Right ventricle myocardium inferior (tissue), 1 donor: ENCODE measurements at places on chromosomes 2 and 18.

- no peak for DNase-seq
Observed at GRCh38 chr2:53635694-53636093, 131.9 kb upstream of the CHAC2 start.

GRCh38 chr2:241496904-241497877 lies 11.2 kb downstream of the STK25 start:
- peak; percentile 59 for DNase-seq

GRCh38 chr18:77495982-77496690 lies 246.5 kb downstream of the GALR1 start:
- DNase-seq = no peak

GRCh38 chr18:73669297-73669696 lies 478.3 kb downstream of the FBXO15 start:
- no peak for DNase-seq

- DNase-seq = no peak
Observed at GRCh38 chr2:140621583-140622362, 1509.0 kb downstream of the LRP1B start.

DNA sequence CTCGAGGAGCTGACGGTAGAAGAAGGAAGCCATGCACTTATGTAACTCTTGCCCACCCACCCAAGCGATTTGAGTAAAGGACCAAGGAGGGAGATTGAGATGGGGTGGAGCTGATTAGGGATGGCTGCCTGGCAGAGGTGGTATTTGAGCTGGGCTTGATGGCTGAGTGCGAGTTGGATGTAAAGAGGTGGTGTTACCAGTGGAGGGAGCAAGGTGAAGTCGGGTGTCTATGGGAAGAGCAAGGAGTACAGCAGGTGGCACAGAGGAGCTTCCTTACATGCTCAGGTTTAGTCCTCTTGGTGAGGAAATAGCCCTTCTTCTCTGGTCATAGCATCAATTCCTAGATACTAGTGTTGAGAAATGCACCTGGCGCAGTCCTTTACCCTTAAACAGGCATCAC lies 294.2 kb upstream of the SKOR2 start:
- DNase-seq = no peak

DNA sequence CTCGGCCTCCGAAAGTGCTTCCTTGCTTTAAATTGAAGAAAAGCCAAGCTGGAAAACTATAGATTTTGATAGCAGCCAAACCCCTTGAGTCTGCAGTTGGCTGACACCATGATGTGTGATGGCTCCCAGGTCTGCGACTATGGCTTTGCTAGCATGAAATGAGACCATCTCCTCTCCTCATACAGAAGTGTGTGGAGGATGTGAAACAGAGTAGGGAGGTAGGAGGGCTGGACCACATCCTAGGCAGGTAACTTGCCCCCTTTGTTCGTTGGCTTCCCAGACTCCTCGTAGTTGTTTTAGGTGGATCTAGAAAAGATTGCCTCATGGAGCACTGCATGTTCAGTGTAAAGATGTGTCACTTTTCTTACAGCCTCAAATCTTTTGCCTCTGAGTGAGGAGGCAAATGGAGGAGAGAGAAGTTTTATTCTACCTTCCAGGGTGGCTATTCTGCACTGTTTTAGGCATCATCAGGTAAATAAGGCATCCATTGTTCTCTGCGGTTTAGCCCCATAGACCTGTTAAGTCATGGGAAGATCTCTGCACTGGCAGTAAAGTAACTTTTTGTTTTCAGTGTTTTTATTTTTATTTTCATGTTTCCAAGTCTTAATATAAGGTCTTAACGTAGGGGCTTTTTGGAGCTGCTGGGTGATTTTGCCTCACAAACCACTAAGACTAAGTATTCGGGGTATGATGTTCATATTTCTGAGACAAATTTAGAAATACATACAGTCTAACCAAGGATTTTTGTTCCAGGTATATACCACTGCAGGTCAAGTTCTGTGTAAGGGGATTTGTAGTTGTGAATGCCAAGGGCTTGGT lies 40.1 kb downstream of the MGAT5 start:
- DNase-seq = no peak

- DNase-seq = no peak
Observed at GRCh38 chr18:44013871-44014270, 666.8 kb upstream of the SETBP1 start.

GRCh38 chr2:85697096-85697495 lies 2.9 kb downstream of the GNLY start:
- no peak for DNase-seq

DNA sequence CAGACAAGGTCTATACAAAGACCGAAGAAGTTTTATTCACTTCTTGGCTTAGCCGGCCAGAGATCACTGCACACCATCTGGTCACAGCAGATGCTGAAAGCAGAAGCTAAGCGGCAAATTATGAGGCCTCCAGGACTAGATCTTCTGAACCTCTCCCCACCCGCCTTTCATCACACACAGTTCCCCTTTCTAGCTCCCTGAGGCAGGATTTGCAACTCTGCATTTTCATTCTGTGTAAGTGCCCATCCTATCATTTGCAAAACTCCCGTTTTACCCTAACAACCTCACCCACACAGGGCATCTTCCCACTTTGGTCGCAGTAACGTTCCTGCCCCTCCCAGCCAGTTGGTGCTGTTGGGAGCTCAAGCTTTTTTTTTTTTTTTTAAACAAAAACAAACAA lies 3.1 kb upstream of the MOB1A start:
- no peak for DNase-seq

GRCh38 chr18:61336766-61337165 lies 3.5 kb downstream of the CDH20 start:
- no peak for DNase-seq

GRCh38 chr2:196170606-196171247 lies 651 bp downstream of the STK17B start:
- peak; percentile 68 for DNase-seq

GRCh38 chr18:21391074-21391673 lies 149.1 kb downstream of the GREB1L start:
- DNase-seq = no peak

GRCh38 chr2:75041731-75042600 lies 83.5 kb downstream of the POLE4 start:
- DNase-seq = no peak

DNA sequence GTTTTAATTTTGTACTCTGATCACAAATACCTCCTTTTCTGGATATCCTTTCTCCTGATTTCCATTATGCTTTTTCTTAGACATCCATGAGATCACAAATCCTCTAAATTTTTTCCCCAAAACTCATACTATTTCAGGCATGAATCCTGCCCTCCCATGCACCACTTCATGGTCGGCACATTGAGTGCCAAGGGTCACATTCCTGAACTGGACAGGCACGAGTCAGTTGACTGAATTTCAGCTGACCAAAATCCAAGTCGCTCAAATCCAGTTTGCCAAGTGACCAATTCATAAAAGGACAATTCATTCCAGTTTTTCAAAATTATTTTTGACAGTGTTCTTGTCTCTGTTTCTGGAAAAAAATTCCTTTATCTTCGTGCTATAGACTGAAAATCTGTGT lies 22.1 kb downstream of the DYNAP start:
- DNase-seq = no peak

GRCh38 chr18:38460657-38461056 lies 895.1 kb upstream of the CELF4 start:
- DNase-seq = no peak

DNA sequence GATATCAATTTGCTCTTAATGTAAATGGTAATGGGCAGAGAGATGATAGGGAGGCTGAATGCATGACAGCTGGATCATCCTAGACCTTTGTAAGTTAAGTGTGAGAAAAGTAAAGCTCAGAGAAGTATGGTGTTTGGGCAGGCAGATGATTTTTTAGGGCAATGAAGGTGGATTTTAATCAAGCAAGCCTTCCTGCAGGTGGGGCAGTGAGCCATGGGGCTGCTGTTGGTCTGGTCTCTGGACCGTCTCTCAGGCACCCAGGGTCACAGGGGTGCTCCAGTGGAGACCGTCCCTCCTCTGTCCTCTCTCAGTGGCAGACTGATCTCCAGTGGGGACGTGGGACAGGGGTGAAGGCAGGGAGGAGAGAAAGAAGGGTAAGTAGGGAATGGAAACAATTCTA lies 69.8 kb upstream of the STK17B start:
- DNase-seq = no peak

DNA sequence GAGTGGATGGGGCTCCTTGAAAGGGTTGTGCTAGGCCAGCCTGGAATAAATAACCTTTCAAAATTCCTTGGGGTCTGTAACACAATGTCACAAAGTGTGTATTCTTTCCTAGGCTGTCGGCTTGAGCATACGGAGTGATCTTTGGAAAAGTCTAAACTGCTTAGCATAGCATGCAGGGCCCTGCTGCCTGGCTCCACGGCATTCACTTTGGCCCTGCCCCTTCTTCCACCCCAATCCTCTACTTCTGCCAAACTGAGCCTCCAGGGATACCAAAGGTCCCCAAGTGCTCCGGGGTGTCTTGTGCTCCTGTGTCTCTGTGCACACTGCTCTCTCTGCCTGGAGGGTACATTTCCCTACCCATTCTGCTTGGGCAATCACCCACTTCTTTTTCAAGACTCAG lies 196.1 kb downstream of the LTBP1 start:
- no peak for DNase-seq

DNA sequence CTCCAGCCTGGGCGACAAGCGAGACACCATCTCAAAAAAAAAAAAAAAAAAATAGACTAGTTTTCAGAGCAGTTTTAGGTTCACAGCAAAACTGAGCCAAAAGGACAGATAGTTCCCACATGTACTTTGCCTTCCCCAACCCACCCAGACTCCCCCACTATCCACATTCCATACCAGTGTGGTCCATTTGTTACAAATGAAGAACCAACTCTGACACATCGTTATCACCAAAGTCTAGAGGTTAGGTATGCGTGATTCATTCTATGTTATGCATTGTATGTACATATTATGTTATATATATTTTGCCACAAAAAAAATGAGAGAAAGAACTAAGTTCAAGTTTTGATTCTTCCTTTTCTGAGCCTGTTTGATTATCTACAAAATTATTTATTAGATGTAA lies 3.5 kb downstream of the DUSP11 start:
- no peak for DNase-seq

GRCh38 chr18:65346086-65346485 lies 404.7 kb upstream of the CDH7 start:
- no peak for DNase-seq

DNA sequence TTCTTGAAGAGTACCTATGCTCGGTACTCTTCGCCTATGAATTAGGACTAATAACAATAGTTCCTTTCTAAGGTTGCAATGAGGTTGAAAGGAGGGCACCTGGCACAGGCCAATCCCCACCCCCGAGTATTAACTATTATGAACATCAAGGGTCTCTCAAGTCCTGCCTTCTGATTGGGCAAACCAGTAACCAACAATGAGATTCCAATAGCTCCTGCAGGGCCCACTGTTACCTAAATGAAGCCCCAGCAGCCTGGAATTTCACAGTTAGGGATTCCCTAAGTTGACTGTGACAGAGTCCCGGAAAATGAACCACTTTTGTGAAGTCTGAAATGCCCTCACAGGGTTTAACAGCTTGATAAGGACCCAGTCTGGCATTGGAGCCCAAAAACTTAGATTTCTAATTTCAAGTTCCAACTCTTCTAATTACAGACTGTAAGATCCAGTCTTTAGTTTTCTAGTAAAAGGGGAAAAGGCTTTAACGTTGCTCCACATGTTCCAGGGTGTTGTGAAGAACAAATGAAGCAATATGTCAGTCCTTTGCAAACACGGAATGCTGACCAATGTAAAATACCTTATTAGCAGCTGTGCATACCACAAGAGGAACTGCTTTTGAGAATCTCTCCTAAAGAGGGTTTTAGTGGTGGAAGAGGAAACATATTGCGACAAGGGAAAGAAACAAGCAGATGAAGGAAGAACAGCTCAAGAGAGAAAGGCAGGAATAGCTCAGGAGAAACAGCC lies 277.7 kb upstream of the MAP2 start:
- DNase-seq = no peak

GRCh38 chr2:34570266-34570872 lies 971.3 kb upstream of the FAM98A start:
- no peak for DNase-seq

DNA sequence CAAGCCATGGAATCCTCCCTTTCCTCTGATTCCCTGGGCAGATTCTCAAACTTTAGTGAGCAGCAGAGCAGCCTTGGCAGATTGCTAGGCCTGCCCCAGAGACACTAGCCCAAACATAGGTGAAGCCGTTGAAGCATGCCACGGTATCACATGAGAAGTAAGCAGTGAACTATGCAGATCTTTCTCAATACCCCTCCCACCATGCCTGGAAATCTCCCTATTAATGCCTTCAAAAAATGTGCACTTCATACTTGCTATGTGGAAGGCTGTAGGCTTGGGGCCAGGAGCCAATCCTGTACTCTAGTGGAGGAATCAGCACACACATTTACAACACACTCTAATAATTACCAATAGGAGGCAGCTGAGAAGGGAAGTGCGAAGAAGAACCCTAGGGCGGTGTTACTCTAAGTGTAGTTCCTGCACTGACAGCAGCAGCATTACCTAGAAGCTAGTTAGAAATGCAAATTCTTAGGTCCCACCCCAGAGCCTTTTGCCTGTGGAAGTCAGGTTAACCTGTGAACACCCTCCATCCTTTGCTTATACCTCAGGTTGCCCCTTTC lies 305.1 kb upstream of the SPRED2 start:
- no peak for DNase-seq

DNA sequence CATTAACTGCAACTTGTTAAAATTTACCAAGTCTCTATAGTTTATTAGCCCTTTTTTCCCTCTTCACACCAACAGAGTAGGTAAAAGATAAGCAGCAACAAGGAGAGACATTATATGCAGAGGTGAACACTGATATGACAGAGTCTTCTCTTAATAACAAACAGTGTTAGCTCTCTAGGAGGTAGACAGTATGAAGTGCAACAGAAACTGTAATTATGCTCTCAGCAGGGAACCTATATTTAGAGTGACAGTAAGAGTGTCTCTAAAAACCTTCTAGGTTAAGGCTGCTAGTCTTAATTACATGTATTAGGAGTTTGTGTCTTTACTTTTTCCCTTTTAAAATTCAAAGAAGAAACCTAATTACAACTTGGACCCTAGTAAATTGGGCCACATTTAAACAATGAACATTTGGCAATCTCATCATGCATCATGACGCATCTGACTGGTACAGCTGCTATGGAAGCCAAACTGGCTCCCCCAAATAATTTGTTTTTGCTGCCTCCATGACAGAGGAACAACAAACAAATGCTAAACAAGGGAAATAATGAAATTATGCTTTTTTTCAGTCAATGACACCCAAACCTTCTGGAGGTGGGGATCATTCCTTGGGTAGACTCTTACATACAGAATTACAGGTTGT lies 69.9 kb upstream of the MMADHC start:
- DNase-seq = no peak

DNA sequence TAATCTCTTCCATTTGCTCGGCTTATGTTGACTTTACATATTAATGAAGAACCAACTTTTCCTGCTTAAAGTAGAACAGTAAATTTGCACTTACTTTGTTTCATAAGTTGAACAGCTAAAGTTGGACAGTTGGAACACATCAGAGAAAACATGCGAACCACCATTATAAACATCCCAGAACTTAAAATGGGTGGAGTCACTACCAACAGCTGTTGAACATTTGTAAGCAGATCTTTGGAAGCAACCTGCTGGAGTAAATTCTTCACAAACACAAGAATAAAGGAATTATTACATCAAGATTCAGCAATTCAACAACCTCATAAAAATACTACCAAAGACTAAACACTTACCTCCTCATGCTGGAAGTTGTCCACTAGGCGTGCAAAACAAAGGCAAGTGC lies 96.4 kb upstream of the DNER start:
- DNase-seq = no peak

GRCh38 chr18:5974696-5975095 lies 79.4 kb upstream of the TMEM200C start:
- no peak for DNase-seq
